ENCODE measurements at places on chromosomes 1 and 21.

GRCh38 chr1:222736972-222737371, at the start of gene FAM177B:
TSS of gene FAM177B (plus strand) at chr1:222737202. CDS start at chr1:222746546, 9,344 bp downstream.
- ATAC-seq: no peak

DNA sequence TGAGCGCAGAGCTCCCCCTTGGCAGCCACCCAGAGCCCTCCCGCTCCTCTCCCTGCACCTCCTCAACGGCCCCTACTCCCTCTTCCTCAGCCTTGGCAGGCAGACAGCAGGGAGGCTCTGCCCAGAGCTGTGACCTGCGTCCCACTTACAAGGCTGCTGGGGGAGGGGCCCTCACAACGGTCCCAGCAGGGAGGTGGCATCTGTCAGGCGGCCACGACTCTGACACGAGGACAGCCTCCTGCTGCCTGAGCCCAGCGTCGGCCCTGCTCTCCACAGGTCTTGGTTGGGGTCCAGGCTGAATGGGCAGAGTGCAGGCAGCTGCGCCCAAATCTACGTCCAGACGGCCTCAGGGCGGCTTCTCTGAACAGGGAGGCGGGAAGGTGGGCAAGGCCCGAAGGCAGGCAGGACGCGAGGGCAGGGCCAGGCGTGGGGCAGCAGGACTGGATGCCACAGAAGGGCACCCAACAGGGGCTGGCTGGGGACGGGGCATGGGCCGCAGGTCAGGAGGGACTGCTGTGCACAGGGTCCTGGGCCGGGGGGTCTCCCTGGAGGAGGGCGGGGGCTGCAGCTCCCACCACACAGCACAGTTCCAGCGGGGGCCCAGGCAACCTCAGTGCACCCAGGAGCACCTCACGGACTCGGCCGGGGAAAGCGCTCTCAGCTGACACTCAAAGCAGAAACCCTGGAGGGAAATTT, 7.5 kb downstream of the SLC19A1 start:
- no peak for ATAC-seq

DNA sequence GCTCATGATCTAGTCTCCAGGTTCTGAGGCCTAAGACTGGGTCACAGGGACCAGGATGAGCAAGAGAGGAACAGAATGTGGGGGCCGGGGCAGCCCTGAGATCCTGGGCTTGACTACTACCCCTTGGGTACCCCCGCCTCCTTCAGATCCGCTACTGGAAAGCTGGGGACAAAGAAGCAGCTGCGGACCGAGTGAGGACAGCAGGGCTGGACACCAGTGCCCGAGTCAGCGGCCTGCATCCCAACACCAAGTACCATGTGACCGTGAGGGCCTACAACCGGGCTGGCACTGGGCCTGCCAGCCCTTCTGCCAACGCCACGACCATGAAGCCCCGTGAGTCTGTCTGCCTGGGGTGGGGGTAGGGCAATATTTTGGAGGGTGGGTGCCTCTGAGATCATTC, 12.5 kb downstream of the TMEM81 start:
- no peak for ATAC-seq

DNA sequence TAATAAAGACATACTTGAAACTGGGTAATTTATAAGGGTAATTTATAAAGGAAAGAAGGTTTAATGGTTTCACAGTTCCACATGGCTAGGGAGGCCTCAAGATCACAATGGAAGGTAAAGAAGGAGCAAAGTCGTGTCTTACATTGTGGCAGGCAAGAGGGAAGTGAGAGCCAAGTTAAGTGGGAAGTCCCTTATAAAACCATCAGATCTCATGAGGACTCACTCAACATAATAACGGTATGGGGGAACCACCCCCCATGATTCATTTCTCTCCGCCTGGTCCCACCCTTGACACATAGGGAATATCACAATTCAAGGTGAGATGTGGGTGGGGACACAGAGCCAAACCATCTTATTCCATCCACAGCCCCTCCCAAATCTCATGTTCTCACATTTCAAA, 76.8 kb upstream of the ZNF678 start:
- ATAC-seq: peak; percentile 74

DNA sequence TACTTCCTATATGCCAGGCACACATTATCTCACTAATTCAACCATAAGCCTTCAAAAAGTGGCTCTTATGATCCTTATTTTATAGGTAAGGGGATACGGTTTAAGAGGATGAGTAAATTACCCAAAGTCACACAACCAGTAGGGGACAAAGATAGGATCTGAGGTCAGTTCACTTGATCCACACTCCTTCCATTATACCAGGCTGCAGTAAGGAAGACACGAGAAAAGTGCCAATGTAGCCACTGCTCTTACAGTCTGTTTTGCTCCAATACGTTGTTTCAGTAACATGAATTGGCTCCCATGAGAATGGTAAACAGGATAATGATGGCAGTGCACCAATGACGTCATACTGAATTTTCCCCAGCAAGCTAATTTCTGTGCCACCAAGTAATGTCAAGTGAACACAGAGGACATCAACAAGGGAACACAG, 15.4 kb upstream of the GUCA2A start:
- no peak for ATAC-seq

DNA sequence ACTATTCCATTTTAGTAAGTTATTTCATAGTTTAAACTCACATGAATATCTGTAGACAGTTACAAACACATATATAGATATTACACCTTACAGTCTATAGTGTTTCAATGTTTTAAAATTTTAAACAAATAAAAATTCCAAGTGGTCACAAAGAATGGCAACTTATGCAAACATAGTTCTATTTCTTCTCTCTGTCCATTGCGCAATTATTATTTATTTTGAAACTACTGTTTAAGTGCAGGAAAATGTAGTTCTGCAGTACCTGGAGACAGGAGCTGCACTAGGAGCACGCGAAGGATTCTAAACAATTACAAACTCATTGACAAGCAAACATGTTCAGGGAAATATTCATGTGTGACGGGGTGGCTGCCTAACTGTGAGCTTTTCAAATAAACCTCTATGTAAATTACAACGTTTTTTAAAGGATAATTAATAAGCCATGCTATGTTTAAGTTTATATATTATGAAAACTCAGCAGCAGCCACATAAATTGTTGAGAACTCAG, 312.0 kb upstream of the DUSP10 start:
- ATAC-seq: no peak

- ATAC-seq: no peak
Observed at GRCh38 chr1:246795906-246796694, 71.9 kb downstream of the SCCPDH start.

DNA sequence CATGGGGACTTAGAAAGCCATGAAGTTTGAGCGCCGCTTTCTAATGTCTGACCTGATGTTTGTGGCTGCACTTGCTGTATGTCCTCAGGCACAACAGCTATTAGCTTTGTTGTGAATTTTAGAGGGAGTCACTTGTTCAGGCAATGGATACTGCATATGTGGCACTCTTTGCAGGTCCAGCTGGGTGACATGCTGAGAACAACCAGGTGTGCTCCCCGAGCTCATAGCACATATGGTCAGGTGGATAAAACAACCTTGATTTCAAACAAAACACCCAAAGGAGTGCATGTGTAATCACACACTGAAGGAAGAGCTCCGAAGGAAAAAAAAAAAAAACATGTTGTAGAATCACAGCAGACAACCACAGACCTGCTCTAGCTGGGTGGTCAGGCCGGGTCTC, 178.6 kb downstream of the BACH1 start:
- no peak for ATAC-seq

DNA sequence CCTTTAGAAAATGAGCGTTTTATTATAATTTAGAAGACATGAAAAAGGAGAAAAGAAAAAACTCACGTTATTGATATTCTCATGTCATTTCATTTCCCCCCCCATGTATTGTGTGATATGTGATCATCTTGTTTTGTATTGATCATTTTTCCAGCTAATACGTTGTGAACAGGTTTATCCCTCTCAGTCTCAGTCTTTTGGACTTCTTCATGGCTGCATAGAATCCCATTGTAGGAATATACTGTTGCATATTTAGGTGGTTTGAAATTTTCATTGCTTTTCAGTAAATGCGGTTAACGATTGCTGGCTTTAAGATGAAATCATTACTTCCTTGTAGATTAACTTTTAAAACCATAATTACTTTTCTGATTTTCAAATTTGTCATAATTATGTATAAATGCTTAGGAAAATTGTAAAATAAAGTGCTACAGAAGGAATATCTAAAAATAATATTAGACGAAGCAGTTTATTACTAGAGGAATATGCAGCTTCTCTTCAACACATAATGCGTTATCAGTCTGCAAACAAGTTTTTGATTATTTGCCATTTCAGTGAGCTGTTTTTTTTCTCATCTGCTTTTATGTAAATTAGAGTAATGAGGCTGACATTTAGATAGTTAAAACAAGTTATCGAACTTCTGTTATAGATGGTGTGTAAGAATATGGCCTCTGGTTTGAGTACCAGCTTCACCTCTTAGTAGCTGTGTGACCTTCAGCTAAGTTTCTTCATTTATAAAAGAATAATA, 1.8 kb downstream of the SON start:
- no peak for ATAC-seq

DNA sequence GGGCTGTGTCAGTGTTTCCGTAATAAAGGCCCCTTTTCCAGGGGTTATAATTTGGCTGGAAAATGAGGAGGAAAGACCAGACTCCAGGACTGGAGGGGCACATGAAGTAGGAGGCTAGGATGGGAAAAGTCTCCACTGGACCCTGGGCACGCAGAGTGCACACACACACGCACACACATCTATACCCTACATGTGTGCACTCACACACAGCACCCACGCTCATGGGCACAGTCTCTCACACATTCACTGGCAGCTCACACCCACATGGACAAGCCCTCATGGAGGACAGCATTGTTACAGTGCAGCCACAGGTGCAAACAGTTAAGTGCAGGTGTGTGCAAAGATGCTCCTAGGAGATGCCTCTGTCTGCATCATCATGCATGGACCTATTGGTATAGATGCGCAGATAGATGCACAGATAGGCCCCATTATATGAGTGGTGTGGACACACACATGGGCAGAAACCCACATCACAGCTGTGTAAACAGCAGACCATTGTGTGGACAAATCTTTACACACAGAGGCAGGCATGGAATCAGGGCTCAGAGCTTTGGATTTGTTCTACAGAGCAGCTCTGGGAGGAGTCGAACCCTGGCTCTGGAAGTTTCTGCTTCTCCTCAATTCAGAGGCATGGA, 9.1 kb upstream of the RUNX3 start:
- no peak for ATAC-seq

DNA sequence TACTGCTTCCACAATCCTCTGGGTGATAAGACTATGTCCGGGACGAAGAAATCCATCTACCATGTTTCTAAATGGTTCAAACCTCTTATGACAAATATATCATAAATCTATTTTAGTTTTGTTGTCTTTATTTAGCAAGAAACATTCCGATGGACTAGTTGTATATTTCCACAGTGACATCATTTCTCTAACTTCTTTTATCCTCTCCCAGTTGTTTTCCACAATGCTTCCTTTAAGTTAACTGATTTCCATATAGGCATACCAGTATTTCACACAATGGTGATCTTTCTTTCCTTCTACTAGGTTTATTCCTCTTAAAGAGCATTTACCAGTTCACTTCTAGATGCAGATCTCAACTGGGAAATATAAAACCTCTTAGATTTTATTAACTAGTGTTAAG, 44.8 kb downstream of the USP1 start:
- ATAC-seq: no peak

DNA sequence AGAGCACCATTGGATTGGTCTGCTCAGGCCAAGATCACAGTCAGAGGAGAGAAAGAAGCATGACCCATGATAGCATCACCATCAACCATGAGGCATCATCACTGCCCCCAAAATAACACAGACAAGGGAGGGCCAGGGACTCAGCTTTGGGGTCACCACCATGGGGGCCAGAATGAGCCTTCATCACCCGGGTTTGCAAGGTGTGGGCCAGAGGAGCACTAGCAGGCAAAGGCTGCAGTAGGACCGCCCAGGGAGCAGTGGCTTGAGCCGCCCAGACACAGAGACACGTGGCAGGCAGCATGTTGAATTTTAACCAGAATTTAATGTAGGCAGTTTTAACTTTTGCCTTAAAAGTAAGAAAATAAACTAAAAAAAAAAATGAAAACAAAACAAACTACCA, 53.7 kb upstream of the TMPRSS2 start:
- no peak for ATAC-seq

- ATAC-seq: no peak
Observed at GRCh38 chr21:26153758-26154157, 16.8 kb downstream of the APP start.

- no peak for ATAC-seq
Observed at GRCh38 chr1:9202240-9202870, 32.2 kb upstream of the H6PD start.

DNA sequence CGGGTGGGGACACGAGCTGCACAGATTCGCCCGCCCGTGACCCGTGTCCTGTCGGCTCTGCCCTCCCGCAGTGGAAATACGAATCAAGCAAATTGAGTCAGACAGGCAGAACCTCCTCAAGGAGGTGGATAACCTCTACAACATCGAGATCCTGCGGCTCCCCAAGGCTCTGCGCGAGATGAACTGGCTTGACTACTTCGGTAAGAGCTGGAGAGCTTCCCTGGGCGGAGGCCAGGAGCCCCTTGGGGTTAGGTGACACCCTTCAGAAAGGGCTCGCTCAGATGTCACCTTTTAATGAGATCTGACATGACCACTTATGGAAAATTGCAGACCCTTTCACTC, 489 bp downstream of the CDCA8 start:
- ATAC-seq: no peak

- no peak for ATAC-seq
Observed at GRCh38 chr1:221316491-221317056, 425.3 kb downstream of the DUSP10 start.

- ATAC-seq: no peak
Observed at GRCh38 chr21:41956926-41957729, 3.3 kb upstream of the C2CD2 start.

DNA sequence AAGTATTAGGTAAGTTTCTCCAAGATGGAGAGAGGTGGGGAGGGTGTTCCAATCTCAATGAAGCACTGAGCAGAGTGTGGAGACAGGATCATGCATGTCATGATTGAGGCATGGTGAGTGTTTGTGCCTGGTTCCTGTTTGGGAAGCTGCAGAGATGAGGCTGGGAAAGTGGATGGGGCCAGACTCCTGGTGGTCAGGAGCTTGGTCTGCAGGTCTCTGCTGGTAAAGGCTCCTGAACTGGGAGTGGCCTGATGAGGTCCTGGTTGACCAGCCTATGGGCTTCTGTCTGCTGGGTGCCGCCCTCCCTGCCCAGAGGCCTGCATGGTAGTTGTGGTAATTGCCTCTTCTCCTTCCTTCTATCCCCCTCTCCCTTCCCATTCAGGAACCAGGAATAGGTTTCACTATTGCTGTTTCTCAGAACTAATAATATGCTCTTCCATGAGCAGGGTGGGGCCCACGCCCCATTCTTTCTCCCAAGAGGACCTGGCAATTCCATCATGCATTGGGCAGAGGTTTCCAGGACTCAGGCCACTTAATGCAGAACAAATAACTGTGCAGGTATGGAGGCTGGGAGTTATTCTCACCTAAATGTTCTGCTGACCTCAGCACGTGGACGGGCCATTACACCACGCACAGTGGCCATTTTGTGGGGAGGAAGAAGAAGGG, 24.5 kb downstream of the PROK1 start:
- ATAC-seq: no peak

- peak; percentile 78 for ATAC-seq
Observed at GRCh38 chr1:113929750-113930498, 800 bp downstream of the HIPK1 start.
